ENCODE measurements at places on chromosomes 1 and 21.

DNA sequence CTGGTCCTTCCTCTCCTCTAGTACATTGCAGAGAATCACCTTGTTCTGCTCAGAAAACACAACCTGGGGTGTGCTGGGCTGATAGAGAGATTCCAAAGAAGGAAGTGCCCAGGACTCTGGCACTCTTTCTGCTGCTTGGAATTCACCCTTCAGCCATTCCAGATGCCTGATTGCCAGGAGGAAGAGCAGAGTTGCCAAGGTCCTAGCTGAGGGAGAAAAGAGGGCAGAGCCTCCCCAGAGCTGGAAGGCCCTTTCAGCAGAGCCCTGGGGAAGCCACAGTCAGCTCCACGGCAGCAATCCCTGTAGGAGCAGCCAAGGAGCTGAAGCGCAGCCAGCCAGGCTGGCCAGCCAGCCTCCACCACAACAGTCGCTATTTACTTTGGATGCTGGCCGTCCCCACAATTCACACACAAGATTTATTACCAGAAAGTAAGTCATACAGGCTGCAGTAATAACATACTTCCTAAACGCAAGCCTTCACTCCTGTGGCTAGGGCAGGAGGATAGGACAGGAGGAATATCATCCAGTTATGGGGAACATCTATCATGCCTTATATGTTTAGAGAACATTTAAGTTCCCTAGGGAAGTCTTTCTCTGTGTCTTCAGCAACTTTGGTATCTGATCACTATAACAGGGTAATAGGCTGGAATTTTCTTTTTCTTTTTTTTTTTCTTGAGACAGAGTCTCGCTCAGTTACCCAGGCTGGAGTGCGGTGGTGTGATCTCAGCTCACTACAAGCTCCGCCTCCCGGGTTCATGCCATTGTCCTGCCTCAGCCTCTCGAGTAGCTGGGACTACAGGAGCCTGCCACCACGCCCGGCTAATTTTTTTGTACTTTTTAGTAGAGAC, 36.6 kb upstream of the SLC44A3 start:
- no peak for DNase-seq

DNA sequence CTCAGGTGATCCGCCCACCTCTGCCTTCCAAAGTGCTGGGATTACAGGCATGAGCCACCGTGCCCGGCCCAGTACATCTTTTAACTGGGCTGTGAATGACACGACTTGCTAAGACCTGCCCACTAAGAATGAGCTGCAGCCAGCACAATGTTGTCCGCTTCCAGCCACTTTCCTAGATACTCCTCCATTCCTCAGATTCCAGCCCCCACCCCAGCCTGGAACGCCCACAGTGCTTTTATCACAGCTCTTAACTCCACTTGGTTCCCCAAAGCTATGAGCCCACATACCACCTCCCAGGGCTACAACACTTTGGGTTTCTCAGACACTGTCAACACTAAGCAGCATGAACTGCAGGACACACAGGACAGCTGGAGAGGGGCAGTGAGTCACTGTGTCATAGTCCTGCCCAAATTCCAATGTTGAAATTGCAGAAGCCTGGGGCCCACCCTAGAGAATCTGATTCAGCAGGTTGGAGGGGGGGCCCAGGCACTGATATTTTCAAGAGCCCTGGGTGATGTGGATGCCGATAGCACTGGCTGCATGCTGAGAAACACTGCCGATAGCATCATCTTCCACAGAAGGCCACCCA, 58.0 kb downstream of the ACBD3 start:
- no peak for DNase-seq

- DNase-seq = no peak
Measured at GRCh38 chr1:70714149-70714548, 303.1 kb downstream of the CTH start.

DNA sequence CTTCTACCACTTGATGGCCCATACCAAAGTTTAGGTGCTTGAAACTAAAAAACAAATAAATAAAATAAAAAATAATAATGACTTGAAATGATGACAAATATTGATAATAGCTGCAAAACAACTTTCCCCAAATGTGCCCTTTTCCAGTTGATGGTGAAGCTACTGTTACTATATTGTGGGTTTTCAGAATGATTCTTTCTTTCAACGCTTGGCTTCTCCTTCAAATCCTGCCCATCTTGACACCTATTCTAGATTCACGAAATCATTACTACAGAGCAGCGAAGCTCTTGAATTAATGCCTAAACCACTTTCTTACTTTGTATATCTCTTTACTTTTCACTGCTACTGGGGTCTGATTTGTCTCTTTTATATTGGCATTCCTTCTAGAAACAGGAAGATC, 9.2 kb upstream of the C1orf141 start:
- no peak for DNase-seq

- no peak for DNase-seq
Measured at GRCh38 chr1:66605419-66605997, 71.6 kb downstream of the SGIP1 start.

DNA sequence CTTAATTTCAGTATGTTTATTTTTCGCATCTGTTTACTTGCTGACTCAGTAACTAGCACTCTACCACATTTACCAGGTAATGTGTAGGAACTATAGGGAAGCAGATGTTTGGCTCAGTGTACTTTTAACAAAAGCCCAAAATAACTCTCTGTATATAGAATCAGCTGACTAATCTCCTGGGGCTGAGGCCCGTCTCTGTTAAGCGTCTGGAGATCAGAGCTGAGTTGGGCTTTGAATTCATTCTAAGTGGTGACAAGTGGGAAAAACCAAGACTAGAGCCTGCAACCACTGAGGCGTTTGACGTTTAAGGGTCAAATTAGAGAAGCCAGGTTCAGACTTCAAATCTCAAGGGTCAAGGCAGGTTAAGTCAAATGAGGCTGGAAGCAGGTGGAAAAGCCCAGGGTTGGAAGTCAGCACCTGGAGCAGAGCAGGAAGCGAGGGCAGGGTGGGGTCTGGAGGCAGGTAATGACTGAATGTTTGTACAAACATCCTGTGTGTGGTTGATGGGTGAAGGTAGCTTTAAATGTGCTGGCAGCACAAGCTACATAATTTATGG, 56.8 kb upstream of the LYST start:
- DNase-seq = no peak

All from non-pigmented ciliary epithelial cell (primary cell).